ENCODE measurements at places on chromosomes 5 and 9.

GRCh38 chr5:125276096-125276495, 529.7 kb upstream of the ZNF608 start:
- no peak for DNase-seq

DNA sequence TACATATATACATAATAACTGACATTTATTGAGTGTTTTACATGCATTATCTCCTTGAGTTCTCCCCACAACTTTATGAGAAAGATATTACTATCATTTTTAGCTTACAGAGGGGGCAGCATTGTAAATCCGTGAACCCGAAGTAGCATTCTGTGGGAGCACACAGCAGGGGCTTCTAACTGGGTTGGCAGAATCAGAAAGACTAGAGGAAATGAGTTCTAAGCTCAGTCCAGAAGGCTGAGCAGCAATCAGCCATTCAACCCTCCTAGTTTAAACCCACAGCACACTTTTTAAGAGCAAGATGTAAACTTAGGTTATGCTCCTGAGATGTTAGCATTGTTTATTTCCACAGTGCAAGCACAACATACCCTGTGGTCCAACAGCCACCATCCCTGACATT, 177.2 kb downstream of the TMEM38B start:
- no peak for DNase-seq

DNA sequence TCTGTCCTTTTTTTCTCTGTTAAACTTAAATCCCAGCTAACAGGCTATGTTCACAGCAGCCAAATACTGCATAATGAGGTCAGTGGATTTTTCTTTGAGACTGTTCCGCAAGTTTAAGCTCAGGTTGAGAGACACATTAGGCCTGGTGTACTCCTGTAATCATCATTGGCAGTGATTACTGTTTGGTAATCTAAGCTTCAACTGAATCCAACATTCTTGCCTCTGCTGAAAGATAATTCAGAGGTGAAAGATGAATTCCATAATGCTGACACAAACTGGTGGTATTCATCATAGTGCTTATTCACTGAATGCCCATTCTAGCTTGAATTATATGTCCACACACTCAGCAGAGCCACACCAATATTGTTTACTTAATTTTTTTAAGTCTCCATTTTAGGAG, 108.5 kb downstream of the NFIB start:
- no peak for DNase-seq

DNA sequence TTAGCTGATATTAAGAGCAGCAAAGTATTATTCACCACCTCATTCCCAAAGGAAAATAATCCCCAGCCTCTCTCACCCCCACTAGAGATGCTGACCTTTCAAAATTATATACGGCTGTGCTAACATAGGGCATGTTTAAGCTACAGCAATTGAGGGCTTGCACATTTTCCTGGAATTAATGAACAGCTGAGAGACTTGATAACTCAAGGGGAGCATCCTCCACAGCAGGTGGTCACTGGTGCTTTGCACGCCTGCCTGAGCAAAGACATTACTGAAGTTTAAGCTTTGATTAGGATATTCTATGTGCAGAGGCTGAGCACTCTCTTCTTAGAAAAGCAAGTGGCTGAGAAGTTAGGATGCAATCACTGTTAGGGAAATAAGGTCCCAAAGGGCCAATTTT, 230.9 kb downstream of the FAM114A2 start:
- no peak for DNase-seq

GRCh38 chr9:33233626-33234342, 6.2 kb upstream of the SPINK4 start:
- peak; percentile 95 for DNase-seq

GRCh38 chr9:135951889-135952663, 9.1 kb downstream of the UBAC1 start:
- DNase-seq: peak; percentile 56

DNA sequence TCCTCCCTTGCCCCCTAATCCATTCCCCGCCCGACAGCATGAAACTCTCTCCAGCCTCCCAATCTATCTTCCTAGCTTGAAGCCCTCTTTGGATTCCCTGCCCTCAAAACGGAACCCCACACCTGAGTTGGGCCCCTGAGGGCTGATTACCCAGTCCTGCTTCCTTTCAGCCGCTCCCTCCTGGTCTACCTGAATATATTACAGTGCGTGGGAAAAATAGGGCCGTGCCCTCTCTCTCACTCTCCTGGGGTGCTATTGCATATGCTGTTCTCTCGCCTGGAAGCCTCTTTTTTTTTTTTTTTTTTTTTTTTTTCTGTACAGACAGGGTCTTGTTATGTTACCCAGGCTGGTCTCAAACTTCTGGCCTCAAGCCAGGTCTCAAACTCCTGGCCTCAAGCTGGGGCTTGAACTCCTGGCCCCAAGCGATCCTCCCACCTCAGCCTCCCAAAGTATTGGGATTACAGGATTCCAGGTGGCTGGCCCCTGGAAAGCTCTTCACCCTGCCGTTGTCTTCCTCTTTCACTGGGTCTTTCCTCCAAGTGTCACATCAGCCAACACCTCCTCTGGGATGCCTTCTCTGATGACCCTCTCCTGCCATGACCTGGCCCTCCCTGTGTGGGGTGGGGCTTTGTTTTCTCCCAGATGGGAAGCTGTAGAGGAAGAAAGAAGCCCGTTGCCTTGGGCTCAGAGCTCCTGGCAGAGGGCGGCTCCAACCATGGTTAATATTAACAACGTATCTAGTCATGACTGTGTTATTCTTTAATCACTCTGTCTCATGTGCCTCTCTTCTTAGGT, 8.2 kb downstream of the DNM1 start:
- DNase-seq: no peak

- DNase-seq: no peak
These were observed 211.8 kb downstream of the FANCC start for GRCh38 chr9:95105519-95106287.

DNA sequence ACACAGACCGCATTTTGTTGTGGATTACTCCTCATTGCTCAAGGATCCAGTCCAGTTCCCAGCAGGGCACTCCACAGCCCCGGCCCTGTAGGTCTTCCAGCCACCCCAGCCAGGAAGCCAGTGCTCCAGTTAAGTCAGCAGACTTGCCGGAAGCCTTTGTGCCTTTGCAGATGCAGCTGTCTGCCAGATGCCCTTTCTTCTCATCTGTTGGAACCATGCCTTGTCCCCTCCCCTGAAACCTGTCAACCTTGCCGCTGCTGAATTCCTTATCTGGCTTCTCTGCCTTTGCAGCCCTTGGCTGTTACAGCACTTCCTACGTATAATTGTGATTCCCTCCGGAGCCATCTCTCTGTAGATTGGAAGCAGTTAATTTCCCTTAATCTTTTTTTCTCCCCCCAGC, 28.4 kb downstream of the PSAT1 start:
- DNase-seq: no peak

DNA sequence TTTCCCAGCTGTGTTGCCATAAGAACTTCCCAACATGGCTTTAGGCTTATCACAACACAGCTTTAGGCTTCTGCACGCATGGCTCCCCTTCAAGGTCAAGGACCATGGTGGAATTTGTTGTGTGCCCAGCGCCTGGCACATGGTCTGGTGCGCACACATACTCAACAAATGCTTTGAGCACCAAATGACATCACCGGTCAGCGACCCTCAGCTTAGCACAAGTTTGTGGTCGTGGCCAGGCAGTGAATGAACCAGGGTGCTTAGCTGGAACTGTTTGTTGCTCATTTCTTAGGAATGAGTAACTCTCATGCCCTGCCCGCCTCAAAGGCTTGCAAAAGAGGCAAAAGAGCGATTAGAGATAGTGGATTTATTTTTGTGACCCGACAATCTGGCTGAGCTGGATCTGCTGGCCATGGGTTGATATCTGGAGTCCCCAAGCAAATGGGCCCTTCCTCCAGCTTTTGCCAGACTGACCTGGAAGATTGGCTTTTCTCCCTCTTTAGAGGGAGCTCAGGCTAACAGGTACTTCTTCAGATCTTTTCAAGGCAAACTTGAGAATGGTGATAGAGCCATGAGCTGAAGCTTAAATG, 58.9 kb downstream of the DAP start:
- peak; percentile 68 for DNase-seq

DNA sequence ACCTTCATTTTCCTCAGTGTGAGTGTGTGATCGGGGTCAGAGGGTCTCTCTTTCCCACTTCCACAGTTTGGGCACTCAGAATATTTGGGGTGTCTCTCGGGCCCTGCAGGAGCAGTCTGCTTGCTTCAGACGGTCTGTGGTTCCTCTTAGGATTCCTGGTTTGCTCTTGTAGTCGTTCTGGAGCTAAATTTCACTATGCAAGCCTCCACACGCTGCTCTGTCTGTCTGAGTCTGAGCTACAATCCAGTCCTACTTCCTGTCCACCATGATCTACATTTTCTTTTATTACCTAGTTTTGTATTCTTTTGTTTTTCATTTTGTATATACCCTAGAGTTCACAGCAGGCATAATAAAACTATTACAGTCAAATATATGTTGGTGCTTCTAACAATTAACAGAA, 1967.3 kb upstream of the NUDT12 start:
- DNase-seq: no peak

DNA sequence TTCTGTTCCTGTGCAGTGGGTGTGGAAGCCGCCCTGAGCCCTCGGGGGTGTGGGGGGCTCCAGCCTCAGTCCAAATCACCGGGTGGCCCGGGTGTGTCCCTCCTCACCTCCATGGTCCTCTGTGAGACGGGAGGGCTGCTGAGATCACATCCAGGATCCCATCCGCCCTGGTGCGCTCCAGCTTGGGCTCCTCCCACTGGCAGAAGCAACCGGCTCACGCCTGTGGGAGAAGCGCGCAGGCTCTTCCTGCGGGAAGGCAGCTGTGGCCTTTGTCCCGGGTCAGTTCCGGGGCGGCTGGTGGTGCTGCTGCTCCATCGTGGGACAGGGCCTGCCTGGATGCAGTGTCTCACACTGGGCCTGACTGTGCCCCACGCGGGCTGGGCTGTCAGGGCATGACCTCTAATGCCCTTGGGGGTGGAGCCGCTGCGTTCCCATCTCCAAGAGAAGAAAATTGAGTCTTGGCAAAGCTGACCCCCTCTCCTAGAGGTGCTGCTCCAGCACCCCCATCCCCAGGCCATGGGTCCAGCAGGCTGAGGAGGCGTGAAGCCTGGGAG, 18.5 kb downstream of the OLFM1 start:
- DNase-seq: no peak

GRCh38 chr9:118829334-118829733, 539.9 kb downstream of the BRINP1 start:
- DNase-seq: no peak

DNA sequence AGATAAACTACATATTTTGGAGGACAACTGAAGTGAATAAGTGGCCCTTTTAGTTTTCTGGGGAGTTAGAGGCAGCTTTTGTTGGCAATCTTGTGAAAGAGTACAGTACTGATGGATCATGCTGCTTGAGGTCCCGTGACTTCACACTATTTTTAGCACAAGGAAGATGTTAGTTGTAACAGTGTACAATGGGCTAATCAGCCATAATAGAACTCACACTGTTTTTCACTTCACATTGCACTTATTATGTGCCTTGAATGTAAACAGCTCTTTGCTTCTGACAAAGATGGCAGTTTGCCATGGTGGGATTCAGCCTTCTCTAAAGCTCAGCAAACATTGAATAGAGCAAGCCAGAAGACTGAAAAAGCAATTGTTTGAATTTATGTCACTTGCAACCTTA, 176.7 kb upstream of the ZNF608 start:
- DNase-seq: no peak

DNA sequence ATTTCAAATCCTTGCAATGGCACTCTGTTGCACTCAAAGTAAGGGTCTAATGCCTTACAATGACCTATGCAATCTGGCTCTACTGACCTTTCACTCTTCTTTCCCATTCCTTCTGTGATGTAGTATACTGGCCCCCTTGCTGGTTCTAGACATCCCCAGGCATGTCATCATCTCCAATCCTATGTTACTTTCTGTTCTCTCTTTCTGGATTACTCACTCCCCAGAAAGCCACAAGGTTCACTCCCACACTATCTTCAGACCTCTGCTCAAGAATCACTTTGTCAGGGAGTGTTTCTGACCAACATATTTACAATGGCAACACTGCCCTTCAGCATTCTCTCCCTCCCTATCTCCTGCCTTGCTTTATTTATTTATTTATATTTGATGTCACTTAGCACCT, 802.2 kb upstream of the WWC1 start:
- DNase-seq: no peak

All from HCT116 (cell line).